ENCODE measurements at places on chromosomes 12 and 14. TPM values are rescaled to one million over a fixed set of nuclear protein-coding genes. Genes with fewer than 3 reads are reported as not detected.

- no peak for DNase-seq
Observed at GRCh38 chr12:92628476-92628875, 74.3 kb upstream of the PLEKHG7 start.

Gene FOXM1
- 1.6 TPM for total RNA-seq

Gene RTL1
- total RNA-seq: 5.9 TPM

Gene ATL1
- 6.6 TPM for total RNA-seq

- no peak for DNase-seq
Observed at GRCh38 chr12:104080764-104081163, 16.4 kb downstream of the HCFC2 start.

Gene TRHDE
- total RNA-seq: 0.50 TPM

GRCh38 chr14:85471156-85471555 is 58.8 kb upstream of the FLRT2 start:
- no peak for DNase-seq

DNA sequence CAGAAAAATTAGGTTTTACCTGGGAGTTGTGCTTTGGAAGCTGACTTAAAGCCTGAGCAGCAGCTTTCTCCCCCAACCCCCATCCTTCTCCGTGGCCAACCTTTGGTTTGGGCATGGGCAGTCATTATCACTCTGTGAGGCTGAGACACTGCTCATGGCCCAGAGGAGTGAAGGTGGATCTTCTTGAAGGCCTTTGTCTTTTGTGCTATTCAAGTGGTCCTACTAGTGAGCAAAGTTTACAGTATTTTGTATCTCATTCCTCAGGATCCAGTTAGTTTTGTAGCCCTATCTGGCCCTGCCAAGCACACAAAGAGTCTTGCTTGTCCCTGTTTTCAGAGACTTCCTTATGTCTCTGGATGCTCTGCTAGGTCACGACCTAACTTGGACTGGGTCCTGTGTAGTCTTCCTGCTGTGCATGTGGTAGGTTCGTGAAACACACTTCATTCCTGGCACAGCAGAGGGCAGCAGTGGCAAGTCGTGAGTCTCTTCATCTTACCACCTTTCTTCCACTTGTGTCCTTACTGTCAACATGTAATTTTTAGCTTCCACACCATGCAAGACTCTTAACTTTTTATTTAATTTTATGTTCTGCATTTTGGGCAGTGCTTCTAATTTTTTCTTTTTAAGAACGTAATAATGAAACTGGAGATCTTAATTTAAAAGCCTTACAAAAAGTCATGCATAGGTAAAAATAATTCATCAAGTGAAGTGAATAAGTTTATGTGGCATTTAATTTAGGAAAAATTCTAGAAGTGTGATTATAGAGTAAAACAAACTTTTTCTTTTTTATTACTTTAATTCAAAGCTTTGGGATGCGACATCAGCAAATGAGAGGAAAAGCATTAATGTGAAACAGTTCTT is 53.7 kb downstream of the APAF1 start:
- peak; percentile 65 for DNase-seq

GRCh38 chr14:97946240-97946639 is 1149.1 kb downstream of the VRK1 start:
- DNase-seq: no peak

DNA sequence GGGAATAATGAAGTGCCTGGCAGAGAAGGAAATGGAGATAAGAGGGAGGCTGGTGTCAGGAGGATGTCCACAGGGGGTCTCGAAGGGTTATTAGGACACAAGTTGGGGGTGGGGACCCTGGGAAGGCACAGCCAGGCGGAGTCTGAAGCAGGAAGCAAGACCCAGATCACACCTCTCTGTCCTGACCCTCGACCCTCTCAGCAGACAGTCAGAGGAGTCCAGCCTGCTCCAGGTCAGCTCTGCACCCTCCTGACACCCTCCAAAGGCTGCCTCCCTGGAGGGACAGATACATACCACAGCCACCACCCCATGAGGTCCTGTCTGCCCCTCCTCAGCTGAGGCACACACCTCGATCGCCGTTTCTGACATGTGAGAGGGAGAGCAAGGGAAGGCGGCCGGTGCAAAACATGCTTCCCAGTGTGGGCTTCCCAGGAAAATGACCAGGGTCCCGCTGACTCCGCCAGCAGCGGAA is 9.0 kb downstream of the BCL11B start:
- no peak for DNase-seq

Gene NDRG2
- 116 TPM for total RNA-seq

DNA sequence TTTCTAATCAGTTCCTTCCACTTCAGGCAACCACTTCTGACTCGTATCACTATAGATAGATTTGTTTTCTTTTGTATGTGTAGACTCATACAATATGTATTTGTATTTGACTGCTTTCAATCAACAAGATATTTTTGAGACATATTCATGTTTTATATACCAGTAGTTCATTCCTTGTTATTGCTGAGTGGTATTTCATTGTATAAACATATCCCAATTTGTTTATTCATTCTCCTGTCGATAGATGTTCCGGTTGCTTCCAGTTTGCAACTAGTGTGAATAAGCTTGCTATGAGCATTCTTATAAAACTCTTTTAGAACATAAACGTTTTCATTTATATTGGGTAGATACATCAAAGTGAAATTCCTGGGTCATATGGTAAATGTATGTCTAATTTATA is 119.2 kb downstream of the FIGNL2 start:
- no peak for DNase-seq

GRCh38 chr12:52246720-52247621 is 13.9 kb downstream of the KRT7 start:
- peak; percentile 76 for DNase-seq

- DNase-seq: no peak
Observed at GRCh38 chr12:41930866-41931437, 213.7 kb downstream of the GXYLT1 start.

Gene RPL10L
- not detected for total RNA-seq

GRCh38 chr14:39395555-39396254 is 36.5 kb downstream of the FBXO33 start:
- DNase-seq: no peak

Gene PYGL
- 53.8 TPM for total RNA-seq

DNA sequence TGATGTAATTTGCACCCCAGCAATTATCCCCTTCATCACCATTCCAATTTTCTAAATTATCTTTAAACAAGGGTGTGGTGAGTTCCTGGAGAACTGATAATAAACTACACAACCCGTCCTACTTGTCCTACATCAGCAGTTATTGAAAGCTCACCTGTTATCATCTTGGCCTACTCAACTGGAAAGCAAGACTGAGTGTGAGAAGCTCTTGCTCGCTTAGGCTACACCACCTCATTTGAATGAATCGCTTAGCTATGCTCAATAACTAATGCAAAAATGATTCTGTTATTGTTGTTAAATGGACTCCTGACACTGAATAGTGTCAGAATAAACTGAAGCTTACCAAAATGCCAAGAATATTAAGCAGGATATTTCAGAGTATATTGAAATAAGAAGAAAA is 115.4 kb upstream of the BTG1 start:
- no peak for DNase-seq

Gene HNF1A
- 0.08 TPM for total RNA-seq
